Pancreas (tissue), 10 donors: ENCODE measurements at places on chromosomes 13 and 19. TPM values are rescaled to one million over a fixed set of nuclear protein-coding genes. Genes with fewer than 3 reads are reported as not detected.

DNA sequence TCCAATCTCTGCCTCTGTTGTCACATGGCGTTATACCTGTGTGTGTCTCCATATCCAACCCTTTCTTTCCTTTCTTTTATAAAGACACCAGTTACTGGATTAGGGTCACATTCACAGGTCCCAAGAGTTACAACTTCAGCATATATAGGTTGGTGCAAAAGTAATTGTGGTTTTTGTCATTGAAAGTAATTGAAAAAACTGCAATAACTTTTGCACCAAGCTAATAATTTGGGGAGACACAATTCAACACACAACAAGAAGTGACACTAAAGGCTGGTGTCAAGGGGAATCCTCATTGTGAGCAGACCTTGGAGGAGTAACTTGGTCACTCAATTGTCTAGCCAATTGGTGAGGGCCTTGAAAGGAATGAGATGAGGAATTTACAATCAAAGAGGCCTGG, 1366.1 kb downstream of the PCDH9 start:
- DNase-seq = no peak

GRCh38 chr19:1144741-1145140, 29.3 kb downstream of the SBNO2 start:
- no peak for DNase-seq

DNA sequence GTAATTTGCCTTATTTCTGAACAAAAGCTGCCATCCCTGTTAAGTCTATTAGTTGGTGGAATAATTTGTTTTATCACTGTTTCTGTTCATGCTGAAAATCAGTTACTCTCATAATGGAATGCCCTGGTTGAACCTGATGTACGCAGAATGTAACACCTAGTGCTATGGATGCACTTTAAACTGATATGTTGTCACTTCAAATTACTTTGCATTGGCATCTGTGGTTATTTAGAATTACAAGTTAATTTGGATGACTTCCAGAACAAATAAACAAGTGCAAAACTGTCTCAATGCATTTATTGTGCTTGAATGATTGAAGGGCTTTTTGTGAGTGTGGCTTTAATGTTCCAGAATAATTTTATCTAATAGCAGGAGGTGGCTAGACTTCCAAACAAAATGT, 368.2 kb upstream of the SLITRK5 start:
- DNase-seq = no peak

DNA sequence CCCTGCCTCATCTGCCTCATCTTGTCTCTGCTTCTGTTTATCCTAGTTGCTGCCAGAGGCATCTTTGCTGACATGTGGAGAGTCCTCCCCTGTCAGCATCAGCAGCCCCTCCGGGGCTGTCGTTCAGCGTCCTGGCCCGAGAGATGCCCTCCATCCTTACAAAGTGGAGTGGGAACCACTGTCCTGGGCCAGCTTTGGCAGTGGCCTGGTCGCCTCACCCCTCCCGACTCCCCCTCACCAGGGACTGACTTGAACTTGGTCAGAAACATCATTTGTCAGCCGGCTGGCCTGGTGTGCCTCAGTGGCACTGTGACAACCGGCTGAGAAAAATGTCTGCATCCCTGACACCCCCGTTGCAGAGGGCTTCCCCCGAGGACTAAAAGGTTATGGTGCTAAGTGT, 20.6 kb downstream of the FGF9 start:
- no peak for DNase-seq

DNA sequence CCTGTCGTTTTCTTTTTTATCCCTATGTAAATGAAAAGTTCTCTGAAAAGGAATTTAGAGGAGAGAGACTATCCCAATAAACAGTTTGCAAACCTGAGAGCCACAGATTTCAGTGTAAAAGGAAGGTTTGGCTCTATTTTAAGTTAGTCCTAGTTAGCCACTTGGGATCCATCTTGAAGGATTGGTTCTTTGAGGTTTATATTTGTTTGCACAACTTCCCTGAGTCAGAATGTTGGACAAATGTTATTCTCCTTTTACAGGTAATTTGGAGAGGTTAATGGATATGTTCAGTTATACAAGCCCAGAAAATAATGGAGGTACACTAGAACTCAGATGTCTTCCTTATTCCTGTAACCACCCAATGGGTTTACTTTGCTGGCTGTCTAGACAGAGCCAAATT, 2.6 kb upstream of the DNAJC15 start:
- DNase-seq = no peak

- no peak for DNase-seq
Observed at GRCh38 chr19:23822735-23823134, 64.0 kb upstream of the ZNF681 start.

DNA sequence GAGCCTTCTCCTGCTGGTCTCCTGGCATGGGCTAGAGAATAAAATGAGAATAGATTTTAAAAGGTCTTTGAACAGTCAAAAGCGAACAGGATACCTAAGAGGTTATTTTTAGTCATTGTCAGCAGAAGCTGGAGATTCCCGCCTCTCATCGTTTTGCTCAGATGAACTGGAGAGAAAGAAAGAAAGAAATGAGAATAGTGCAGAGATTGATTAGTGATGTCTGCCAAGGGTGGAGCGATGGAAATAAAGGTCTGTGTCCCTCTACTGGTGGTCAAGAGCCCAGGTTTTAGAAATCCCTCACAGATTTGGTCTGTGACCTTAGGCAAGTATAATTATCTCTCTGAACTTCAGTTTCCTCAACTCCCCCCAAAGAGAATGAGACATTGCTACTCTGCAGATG, 5.3 kb downstream of the NCAN start:
- DNase-seq = no peak

- no peak for DNase-seq
Observed at GRCh38 chr13:40102854-40103253, 447.4 kb downstream of the COG6 start.

DNA sequence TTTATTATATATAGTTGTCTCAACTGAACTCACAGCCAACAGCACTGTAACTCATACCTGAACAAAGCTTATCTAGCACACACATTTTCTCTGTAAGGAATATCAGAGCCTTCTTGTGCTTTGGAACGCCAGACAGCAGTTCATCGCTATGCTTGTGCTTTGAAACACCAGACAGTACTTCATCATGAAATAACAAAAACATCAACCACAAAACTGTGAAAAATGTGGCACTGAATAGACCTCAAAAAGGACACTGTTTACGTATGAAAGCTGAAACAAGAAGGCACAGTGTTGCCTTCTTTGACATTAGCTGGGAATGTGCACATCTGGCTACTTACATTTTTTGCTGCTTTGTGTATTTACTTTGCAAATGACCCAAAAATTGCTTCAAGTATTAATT, 160.2 kb downstream of the PDS5B start:
- DNase-seq = no peak

- no peak for DNase-seq
Observed at GRCh38 chr13:50527188-50527587, 316.3 kb downstream of the DLEU7 start.

The SPRY2 gene
- 12.3 TPM for total RNA-seq

The PRKCG gene
- total RNA-seq = 0.38 TPM

The CD33 gene
- 0.63 TPM for total RNA-seq

The SETDB2 gene
- total RNA-seq = 6.7 TPM

The RUVBL2 gene
- 21.0 TPM for total RNA-seq

The TFDP1 gene
- 19.8 TPM for total RNA-seq

The HCN2 gene
- 0.14 TPM for total RNA-seq
